ENCODE measurements at places on chromosomes 1 and 21.

GRCh38 chr1:214331827-214332423 is 51.0 kb downstream of the SMYD2 start:
- DNase-seq: peak; percentile 25

DNA sequence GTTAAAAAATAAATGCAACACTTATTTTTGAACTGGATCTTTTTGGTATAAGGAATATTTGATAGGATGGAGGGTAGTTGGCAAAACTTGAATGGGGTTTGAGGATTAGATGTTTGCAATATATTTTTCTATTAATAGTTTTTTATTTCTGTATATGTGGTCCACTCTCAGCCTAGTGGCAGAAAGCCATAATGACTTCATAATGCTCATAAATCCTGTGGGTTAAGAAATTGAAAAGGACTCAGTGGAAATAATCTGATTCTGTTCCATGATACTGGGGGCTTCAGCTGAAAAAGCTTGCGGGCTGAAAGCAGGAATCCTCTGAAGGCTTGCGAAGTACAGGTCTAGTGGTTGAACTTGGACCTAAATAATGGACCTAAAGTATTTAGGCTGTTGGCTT is 1028.6 kb upstream of the PRMT6 start:
- DNase-seq: no peak

DNA sequence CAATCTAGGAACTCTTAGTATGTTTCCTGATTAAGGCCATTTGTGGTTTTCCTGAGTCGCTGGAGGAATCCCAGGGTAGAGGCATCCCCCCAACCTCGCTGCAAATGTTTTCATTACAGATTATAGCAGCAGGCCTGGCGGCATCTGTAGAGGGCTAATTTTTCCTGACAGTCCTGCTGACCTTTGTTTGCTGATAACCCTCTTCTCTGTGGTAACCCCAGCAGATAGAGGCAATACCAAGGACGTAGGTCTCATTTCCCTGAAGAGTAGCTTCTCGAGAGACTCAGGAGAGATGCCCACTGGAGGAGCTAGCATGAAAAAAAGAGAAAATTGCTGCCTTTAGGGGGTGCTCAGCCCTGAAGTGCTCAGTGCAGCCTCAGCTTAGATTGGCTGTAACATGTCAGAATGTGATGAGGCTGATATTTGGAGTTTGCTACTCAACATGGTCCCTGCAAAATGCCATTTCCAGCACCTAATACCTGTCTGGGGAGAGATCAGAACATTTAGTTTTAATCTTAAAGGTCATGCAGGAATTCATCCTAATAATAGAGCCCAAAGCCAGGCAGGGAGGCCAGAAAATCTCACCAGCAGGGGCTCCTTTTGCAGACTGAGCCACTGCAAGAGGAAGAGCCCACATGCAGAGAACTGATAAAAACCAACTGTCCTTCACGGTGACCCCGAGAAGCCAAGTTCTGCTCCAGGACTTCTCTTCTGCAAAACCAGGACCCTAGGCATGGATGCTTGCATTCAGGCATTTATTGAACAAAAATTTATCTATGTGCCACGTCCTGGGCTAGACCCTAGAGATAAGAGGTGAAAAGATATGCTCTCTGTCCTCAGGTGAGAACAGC is 184.5 kb downstream of the KAZN start:
- DNase-seq: no peak

DNA sequence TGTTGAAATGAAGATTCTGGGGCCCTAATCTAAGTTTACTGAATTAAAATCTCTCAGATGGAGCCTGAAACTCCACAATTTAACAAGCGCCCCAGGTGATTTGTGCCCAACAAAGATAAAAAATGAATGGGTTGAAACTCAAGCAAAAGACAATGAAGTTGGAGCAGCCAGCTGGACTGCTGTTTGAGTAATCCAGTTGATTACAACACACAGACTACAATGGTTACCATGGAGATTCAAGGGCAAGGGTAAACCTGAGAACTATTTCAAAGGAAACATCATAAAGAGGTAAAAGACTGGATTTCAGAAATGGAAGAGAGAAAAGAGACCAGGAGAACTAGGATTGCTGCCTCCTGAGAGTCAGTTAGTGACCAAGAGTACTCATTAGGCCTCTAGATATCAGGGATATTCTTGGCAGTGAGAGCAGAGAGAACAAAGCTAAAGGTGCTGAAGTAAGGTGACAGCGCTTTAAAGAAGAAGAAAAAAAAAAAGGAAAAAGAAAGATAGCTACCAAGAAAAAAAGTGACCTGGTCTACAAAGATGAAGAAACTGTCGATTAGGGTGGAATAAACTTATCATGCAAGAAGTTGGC is 44.5 kb downstream of the LRRC53 start:
- no peak for DNase-seq

DNA sequence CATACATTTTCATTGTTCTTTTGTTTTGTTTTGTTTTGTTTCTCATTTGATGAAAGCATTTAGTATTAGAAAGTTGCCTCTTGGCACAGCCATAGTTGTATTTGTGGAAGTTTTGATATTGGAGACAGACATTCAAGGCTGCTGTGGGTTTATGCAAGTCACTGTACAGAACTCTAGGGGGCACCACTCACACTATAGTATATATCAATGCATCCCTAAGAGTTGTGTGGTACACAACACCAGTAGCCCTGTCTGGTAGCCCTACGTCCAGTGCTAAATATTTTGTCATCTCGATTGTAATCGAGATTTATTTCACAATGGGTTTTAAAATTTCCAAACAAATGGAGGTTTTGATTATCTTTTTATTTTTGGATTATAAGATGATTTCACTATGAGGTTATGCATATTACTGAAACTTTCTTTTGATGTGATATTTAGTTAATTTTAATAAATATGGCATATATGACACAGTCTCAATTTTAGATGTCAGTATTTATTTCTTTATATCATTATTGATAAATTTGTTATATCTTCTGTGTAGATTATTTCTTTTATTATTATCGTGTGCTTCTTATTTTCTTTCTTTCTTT is 112.2 kb downstream of the NR5A2 start:
- DNase-seq: no peak

- DNase-seq: no peak
These were observed 12.6 kb downstream of the CREG1 start for GRCh38 chr1:167541003-167541402.

DNA sequence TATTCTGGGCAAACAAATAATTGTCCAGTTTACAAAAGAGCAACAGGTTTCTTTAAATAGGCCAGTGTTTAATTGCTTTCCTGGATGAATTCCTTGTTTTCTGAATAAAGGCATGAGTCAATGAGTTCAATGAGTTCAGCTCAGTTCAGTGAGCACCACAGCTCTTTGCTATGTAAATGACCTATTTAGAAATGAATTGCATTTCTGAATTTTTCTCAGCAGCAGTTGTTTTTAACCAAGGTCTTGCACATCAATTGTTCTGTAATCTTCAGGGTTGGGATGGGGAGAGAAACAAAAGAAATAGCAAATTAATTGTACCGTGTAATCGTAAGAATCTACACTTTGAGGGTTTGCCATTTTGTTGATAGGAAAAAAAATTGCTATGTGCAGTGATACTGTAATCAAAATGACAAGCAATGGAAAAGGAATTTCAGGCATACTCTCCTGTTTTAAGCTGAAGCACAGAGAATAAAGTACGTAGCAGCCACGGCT is 45.7 kb downstream of the MIS18A start:
- no peak for DNase-seq

DNA sequence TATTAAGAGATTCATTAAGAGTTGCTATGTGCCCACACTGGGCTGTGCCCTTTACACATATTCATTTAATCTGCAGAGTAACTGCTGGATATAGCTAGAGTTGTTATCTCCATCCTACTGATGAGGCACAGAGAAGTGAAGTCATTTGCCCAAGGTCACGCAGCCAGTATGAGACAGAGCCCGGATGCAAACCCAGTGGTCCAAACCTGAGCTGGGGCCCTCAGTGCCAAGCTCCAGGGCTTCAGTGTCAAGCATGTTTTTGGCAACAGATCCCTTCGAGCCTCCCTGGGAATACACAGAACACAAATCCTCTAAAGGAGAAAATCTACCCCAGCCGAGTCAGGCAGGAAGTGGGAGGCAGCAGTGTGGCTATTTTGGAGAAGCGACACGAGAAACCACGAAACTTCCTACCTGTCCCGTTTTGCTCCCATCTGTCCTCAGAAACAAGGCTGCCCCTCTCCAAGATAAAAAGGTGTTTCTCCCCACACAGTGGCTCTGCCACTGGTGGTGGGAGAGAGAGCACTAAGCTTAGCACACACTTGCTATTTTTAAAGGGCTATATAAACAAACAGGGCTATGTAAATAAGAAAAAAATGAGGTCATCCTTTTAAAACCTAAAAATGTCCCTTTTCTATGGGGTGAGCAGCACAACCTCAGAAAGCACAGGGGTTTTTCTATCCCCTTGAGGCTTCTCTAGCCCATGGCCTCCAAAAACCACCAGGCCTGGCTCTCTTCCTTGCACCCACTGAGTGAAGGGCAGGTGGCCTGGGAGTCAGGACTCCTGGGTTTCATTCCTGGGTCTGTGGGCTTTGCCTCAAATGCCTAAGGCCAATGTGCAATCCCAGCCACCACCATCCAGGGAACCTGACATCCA is 138.6 kb upstream of the EDN2 start:
- DNase-seq: no peak

DNA sequence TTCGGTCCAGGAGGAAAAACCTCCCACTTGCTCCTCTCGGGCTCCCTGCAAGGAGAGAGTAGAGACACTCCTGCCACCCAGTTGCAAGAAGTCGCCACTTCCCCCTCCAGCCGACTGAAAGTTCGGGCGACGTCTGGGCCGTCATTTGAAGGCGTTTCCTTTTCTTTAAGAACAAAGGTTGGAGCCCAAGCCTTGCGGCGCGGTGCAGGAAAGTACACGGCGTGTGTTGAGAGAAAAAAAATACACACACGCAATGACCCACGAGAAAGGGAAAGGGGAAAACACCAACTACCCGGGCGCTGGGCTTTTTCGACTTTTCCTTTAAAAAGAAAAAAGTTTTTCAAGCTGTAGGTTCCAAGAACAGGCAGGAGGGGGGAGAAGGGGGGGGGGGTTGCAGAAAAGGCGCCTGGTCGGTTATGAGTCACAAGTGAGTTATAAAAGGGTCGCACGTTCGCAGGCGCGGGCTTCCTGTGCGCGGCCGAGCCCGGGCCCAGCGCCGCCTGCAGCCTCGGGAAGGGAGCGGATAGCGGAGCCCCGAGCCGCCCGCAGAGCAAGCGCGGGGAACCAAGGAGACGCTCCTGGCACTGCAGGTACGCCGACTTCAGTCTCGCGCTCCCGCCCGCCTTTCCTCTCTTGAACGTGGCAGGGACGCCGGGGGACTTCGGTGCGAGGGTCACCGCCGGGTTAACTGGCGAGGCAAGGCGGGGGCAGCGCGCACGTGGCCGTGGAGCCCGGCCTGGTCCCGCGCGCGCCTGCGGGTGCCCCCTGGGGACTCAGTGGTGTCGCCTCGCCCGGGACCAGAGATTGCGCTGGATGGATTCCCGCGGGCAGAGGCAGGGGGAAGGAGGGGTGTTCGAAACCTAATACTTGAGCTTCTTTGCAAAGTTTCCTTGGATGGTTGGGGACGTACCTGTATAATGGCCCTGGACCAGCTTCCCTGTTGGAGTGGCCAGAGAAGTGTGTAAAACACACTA is 45.3 kb downstream of the MRPL39 start:
- DNase-seq: peak; percentile 35

DNA sequence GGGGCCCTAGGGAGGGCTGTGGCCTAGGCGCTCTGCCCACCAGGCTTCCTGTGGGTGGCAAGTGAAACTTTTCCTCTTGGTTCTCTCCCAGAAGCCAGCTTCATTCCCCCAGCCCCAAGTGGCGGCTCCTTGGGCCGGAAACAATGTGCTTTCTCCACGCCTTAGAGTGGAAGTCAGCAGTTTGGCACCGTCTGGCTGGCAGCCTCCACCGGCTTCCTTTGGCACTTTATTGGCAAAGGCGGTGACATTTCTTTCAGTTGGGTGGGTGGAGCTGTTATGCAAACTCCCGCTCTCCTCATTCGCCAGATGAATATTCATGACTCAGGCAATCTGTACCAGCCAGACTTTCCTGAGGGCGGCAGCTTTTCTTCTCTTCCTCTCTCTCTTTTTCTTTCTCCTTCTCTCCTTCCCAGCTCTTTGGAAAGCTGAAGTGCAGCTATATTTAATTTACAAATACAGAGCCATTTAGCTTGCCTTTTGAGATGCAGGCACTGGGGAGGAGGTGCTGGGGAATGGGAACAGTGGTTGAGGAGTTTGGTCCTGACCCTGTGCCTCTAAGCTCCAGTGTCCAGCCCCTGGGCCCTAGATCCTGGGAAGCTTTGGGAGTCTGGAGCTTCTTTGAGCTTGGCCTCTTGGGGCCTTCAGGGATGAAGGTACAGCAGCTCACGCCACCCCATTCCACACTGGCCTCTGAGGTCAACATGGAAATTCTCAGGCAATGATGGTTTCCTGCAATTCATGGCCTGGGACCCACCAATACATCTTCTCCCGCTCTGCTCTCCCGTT is 67.8 kb upstream of the POU3F1 start:
- no peak for DNase-seq

- no peak for DNase-seq
These were observed 48.3 kb upstream of the FCRL4 start for GRCh38 chr1:157646144-157646543.

DNA sequence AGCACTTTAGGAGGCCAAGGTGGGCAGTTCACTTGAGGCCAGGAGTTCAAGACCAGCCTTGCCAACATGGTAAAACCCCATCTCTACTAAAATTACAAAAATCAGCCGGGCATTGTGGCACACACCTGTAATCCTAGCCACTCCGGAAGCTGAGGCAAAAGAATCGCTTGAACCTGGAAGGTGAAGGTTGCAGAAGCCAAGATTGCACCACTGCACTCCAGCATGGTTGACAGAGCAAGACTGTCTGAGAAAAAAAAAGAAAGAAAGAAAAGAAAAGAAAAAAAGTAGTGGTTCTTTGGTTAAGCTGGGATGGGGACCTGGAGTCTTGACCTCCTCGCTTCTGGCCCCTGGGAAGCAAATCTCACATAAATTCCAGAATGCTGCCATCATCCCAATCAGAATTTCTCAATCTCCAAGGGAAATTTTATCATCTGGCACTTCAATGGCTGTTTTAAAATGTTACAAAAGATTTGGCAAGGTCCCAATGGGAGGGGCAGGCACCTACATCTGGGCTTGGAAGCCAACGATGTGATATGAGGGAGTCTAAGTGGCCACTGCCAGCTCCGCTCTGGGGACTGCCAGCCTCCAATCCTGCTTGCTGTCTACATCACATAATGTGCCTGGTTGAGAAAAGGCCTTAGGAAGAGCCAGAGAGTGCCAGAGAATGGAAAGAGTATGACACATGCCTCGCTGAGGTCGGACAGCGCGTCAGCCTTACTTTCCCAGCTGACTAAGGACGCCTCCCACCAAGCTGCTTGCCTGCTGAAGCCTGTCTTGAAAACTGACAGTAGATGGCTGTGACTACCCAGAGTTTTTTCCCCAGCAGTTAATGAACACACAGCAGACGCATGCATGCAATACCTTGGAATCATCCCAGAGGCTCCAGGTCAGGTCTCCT is 42.1 kb upstream of the SRP9 start:
- DNase-seq: no peak
